ENCODE measurements at places on chromosomes 12 and 14.

DNA sequence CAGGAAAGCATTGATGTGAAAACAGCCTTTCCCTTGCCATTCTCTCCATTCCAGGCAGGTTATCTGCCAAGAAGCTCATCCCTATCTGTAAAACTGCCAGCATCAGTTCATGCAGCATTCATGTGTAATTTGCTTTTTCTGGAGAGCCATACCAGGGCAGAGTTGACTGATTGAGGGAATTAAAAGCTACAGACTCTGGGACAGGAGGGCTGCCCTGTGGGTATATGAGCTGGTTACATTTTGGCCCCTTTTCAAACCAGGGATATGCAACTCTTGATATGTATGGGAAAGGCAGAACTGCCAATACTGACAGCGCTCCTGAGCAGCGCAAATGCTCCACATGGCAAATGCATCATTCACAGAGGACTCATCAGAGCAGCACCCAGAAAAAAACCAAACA is 53.7 kb downstream of the SYT1 start:
- no peak for DNase-seq

GRCh38 chr12:23729359-23729758 is 220.1 kb downstream of the SOX5 start:
- DNase-seq = no peak

- DNase-seq = no peak
These were observed 81.1 kb downstream of the ESR2 start for GRCh38 chr14:64213086-64213485.

- no peak for DNase-seq
These were observed 127.0 kb upstream of the SSTR1 start for GRCh38 chr14:38080696-38081095.

DNA sequence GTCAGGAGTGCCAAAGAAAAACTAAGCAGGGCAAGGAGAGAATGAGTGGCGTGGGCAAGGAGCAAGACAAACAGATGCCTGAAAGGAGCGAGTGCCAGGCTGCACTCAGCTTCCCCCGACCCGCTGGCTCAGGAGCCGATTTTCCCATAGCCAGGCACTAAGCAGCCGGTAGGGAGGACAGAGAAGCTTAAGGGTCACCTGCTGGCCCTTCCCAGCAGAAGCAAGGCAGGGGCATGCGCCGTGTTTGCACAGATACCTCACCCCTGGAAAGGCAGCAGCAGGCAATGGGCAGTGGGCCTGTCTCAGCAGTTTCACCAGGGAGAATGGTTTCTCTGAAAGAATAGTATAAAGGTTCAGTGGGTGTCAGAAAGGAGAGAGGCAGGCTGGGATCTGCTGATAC is 104.9 kb upstream of the FKBP4 start:
- DNase-seq = no peak

DNA sequence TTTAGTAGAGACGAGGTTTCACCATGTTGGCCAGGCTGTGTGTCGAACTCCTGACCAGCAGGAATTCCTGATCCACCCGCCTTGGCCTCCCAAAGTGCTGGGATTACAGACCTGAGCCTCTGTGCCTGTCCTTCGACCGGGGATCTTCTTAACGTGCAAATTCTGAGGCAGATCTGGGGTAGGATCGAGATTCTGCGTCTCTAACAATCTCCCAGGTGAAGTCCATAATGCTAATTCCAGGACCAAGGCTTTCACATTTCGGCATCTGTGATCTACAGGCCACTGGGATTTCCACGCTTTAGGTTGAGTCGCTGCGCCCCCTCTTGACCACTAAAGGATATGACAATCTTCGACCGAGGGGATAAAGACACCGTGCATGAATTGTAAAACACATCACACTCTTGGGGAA is 24.8 kb downstream of the FOS start:
- no peak for DNase-seq

DNA sequence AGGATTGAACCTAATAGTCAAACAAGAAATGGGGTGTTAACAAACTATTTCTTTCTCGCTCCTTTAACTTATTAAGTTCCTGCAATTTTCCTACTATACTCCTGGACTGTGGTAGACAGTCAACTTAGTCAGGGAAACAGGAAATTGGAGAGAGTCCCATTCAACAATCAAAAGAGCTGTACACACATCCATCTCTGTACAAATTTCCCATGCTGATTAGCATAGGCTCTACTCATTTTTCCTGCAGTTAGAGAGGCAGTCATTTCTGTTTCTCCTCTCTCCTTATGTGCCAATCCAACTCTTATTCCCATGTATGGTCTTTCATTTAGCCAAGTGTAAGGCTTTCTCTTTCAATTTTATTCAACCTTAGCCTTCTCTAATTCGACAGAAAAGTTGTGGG is 1168.5 kb upstream of the FLRT2 start:
- DNase-seq = no peak

DNA sequence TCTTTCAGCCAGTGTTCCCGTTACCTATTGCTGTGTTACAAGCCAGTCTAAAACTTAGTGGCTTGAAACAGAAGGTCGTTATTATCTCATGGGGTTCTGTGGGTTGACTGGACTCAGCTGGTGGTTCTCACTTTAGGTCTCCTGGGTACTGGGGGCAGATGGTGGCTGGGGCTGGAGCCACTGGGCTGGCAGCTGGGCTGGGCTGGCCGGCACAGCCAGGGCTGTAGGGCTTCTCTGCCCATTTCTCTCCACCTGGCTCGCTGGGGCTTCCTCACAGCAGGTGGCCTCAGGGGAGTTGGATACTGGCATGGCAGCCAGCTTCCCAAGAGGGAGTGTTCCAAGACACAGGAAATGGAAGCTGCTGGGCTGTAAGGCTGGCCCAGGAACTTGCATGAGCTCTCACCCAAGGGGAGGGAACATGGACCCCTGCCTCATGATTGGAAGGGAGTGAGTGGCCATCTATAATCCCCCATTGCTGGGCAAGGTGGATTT is 27.0 kb downstream of the TUNAR start:
- no peak for DNase-seq

GRCh38 chr14:63712123-63712522 is 15.7 kb downstream of the SGPP1 start:
- no peak for DNase-seq

GRCh38 chr12:11695321-11695720 is 45.8 kb downstream of the ETV6 start:
- no peak for DNase-seq

DNA sequence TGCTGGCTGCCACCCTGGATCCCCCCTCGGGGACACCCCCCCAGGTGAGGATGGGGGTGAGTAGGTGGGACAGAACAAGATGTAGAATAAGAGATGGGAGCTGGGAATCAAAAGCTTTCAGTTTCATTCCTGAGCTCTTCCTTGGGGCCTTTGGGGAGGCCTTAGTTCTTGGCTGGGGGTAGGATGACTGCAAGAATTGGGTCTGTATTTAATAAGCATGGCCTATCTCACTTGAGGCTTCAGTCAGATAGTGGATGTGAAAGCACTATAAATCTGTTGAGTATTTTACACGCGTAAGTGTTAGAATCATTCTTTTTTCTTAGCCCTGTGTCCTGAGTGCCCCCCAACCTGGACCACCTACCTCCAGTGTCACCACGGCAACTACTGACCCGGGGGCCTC is 4.6 kb downstream of the MBD6 start:
- DNase-seq = no peak

GRCh38 chr12:546920-547845 is 87.4 kb downstream of the B4GALNT3 start:
- DNase-seq = peak; percentile 16

GRCh38 chr12:131129839-131130238 is 176.1 kb downstream of the ADGRD1 start:
- DNase-seq = no peak

- no peak for DNase-seq
These were observed 84.7 kb downstream of the NTF3 start for GRCh38 chr12:5516371-5517241.

GRCh38 chr14:80216818-80217217 is 5.5 kb upstream of the DIO2 start:
- no peak for DNase-seq

DNA sequence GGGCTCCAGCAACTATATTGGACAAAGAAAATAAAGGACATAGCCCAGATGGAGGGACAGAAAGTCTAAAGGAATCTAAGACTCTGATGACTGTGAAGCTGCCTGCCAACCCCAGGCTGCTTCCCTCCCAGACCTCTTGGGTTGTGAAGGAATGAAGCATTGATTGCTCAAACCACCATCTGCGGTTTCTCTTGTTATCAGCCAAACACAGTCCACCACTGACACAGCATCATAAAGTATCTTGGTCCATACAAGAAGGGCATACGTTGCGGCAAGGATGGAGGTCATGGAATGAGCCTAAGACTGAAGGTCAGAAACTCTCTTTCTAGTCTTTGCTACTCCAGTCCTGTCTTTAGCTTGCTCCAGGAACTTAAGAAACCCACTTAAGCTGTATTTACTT is 58.5 kb upstream of the PLXNC1 start:
- no peak for DNase-seq
